Daoy (cell line): ENCODE measurements at places on chromosomes 12 and 14. TPM values are rescaled to one million over a fixed set of nuclear protein-coding genes. Genes with fewer than 3 reads are reported as not detected.

GRCh38 chr14:85577543-85578114 is 47.7 kb downstream of the FLRT2 start:
- DNase-seq, result no peak

DNA sequence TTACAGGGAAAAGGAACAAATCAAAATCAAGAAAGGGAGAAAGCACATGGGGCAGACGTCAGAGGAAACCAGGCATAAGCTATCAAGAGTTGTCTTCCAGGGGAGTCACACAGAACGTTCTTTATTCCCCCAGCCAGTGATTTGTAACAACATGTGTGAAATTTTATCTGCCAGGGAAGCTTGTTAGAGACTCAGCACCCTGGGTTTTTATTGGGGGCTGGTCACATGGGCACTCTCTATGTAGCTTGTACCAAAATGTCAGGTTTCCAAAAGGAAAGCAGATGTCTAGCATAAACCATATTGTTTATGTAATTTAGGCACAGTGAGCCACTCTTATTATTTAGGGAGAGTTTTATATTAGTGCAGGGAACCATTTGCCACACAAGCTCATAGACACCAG is 440.4 kb upstream of the DCN start:
- no peak for DNase-seq

Gene GPRC5D
- total RNA-seq, result not detected in 2 replicates

Gene PPFIBP1
- total RNA-seq, result 77.7 and 96.9 TPM in 2 replicates

- no peak for DNase-seq
Measured at GRCh38 chr14:82510007-82510406, 976.4 kb upstream of the SEL1L start.

DNA sequence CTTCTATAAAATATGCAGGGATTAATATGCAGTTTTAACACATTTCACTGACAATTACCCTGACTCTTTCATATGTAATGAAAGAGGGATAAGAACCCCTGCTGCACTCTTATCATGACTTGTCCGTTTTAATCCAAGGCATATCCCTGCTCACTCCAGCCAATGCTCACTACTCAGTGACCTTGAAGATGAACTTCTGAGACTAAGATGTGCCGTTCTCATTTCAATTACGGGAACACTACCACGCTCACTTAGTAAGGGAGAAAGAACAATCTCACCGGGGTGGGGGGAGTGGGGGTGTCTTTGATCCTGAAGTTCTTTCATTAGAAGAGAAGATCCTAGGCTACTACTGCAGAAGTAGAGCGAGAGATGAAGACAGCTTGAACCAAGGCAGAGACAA is 50.5 kb downstream of the PKP2 start:
- DNase-seq, result no peak

DNA sequence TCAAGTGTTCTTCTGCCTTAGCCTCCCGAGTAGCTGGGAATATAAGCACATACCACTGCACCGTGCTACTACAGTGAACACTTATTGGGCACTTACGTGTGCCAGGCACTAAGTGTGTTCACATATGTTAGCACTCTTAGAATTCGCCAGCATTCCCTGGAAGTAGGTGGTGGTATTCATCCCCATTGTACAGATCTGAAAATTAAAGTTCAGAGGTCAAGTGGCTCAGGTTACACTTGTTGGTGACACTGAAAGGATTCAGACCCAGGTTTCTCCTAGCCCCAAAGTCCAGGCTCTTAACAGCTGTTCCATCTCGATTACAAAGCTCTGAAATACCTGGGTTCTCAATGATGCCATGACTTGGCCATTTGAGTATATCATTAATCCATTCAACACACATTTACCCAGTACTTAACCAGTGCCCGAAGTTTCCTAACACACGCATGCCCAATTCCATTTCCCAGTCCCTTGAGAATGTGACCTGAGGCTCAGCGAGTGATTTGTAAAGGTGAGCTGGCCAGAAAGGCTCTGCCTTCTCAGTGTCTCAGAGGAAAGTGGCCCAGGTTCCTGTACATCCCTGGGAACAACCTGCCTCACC is 4.8 kb downstream of the MVK start:
- DNase-seq, result no peak

DNA sequence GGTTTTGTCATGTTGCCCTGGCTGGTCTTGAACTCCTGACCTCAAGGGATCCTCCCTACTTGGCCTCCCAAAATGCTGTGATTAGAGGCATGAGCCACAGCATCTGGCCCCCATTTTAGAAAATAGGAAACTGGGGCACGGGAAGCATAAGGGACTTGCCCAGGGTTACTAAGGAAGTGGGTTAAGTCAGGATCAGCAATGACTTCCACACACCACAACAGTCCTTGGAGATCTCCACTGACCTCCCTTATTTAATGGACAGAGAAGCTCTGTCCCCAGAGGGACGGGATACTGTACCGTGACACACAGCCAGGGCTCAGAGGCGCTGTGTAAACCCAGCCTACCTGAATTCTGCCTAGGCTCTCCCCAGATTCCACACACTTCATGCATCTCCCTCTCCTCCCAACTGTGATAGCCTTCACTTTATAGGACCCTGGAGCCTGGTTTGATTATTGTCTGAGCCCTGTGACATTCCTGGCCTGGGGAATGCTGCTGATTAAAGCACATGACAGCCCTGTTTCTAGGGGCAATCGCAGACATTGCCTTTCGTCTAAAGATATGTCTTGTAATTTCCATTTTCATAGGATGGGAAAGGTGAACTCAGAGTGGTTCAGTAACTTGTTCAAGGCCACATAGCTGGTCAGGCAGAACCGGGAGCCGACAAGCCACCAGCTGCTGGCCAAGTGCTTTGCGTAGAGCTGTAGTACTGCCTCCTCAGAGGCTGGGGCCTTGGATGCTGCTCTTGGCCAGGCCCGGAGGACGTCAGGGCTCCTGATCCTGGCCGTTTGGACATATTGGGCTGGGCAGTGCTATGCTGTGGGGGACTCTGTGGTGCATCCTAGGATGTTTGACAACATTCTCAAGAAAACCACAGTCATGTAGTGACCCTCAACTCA is 20.8 kb downstream of the SERPINA1 start:
- no peak for DNase-seq

Gene KRT6C
- not detected in 2 replicates for total RNA-seq

DNA sequence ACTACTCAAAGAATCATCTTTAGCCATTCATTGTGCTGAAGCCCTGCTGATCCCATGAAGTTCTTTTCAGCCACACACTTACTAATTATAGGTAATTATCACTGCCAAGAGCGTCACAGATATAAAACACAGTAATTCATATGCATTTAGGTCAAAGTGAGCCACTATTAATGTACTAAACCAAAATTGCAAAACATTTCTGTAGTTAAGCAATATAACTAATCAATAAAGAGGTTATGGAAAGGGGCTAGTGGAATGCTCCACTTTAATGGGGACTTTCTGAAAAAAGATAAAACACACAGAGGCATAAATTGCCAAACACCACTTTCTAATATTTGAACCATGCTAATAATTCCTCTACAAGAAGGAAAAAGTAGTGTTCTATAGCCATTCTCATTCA is 6.8 kb upstream of the CEP128 start:
- no peak for DNase-seq

Gene CAPS2
- total RNA-seq, result 1.3 and 3.5 TPM in 2 replicates

Gene CPNE8
- total RNA-seq, result 17.3 and 27.1 TPM in 2 replicates

- DNase-seq, result peak; percentile 29
Measured at GRCh38 chr14:53368711-53369201, 215.6 kb upstream of the DDHD1 start.

GRCh38 chr12:112167718-112168525 is 42.6 kb downstream of the TRAFD1 start:
- DNase-seq, result no peak

- DNase-seq, result no peak
Measured at GRCh38 chr12:82210882-82211281, 147.3 kb downstream of the CCDC59 start.

DNA sequence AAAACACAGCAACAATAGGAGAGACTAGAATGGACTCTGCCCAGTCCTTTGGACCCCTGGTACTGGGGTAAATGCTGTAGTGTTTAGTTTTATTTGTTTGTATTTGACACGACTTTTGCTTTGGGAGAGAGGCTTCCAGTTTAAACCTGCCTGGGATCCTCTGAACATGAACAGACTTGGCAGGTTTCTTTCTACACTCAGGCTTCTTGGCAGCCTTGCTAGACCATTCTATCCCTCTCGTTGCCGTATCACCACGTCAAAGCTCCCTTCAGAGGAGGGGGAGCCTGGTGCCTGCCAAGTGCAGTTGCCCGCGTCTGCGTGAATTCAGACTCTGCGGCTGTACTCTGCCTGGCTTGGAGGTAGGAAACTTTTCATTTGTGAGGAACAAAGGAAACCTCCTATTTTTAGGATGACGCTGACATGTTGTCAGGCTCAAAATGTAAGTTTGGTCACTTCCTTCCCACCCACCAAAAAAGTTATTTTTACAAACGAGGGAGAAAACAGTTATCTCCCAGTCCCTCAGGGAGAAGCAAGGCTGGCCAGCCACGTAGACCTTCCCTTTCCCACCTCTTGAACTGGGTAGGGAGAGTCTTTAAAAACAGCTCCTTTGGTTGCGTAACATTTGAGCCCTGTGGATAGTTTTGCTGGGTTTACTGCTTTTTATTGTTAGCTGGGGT is 25.9 kb downstream of the CD9 start:
- DNase-seq, result no peak

Gene SIX4
- total RNA-seq, result 13.9 and 20.6 TPM in 2 replicates

Gene ZFHX2
- 0.23 and 0.42 TPM in 2 replicates for total RNA-seq

Gene SAMD15
- total RNA-seq, result 3.0 and 4.5 TPM in 2 replicates

Gene ASB2
- total RNA-seq, result 1.8 and 3.0 TPM in 2 replicates

DNA sequence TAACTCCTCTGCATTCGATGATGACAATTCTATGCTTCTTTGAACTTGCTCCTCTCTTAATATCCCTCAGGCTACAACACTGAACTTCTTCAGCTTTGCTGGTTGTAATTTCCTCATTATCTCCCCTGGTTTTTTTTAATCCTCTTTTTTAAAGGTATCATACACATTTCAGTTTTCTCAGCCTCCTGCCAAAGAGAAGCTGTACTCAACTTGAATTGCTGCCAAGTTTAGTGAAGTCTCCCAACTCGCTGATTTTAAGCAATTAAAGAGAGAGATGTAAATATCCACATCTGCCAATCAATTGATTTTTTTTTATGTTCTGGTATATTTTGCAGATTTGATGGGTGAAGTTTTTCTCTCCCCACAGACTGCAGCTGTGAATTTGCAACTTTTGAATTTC is 817.8 kb downstream of the GALC start:
- DNase-seq, result no peak

DNA sequence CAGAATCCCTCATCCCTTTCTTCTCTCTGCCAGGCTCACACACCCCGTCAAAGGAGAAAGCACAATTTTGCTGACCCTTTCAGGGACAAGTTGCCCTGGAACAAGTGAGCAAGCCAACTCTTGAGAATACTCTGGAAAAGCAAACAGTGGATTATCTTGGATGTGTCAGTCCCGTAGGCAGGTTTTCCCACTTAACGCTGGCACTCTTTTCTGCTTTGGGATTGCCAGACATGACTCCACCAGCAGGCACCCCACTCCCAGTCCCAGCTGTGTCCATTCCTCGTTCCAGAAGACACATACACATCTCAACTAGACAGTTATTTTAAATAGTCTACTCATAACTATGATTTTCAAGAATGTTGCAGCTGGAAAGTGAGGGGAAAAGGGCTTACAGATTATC is 145.5 kb upstream of the CDKN3 start:
- DNase-seq, result peak; percentile 66

GRCh38 chr12:124678421-124678893 is 111.0 kb upstream of the NCOR2 start:
- DNase-seq, result peak; percentile 54

DNA sequence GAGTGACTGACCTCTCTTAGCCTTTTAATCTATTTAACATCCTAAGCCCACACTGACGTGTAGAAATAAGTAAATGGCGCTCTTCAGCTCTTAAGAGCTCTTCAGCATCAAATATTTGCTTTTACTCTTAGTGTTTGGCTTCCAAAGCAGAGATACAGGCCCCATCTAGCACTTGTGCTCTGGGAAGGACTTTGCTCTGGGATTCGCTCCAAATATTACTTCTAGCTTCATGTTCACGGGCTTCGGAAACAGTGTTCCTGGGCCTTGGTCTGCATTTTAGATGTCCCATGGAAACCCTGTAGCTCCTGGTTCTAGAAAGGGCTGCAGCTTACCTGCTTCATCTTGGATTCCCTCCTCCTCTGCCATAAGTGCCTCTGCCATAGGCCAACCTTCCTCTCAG is 2.7 kb upstream of the NKX2-8 start:
- no peak for DNase-seq

- DNase-seq, result peak; percentile 62
Measured at GRCh38 chr12:106840243-106840642, 65.8 kb downstream of the RIC8B start.

DNA sequence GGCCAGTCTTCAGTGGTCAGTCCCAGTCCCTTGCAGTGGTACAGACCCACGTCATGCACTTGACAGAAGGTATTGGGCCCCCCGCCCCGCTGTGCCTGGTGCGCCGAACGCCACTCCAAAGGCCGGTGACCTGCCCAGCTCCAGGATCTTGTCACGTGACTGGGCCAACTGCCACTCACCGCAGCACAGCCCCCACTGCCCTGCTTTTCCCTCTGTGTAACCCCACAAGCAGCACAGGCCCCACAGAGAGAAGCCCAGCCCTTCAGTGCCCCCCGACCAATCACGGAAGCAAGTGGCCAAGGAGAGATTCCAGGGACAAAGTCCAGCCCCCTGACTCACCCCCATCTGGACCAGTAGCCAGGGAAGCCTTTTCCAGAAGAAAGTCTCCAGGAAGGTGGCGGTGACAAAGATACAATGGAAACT is 498 bp downstream of the GPR132 start:
- peak; percentile 84 for DNase-seq
